ENCODE measurements at places on chromosomes 6 and 20.
A peak's percentile ranks its signal among the peaks of the same experiment; 100 is the strongest.

DNA sequence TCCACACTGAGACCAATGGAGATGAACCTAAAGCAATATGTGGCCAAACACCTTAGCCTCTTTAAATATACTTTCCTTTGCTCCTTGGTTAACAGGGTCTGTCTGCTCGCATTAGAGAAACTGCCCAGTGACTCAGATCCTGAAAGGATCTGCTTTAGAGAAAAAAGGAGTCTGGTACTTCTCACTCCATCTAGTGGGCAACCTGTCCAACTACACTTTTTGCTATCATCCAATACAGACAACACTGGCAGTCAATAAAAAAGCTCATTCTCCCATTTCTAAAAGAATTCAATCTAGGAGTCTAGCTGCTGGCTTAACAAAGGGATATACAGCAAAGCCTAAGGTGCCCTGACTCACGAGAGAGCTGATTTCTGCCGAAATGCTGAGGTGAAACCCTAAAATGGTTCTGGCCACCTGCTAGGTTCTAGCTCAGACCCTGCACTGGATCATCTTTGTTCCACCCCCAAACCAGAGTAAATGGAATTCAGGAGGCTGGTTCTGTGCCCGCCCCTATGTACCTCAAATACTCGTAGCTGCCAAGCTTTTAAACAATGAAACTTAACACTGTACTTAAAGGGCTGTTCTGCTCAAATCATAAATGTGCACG is 11.5 kb downstream of the GNL1 start:
- DNase-seq, result no peak

DNA sequence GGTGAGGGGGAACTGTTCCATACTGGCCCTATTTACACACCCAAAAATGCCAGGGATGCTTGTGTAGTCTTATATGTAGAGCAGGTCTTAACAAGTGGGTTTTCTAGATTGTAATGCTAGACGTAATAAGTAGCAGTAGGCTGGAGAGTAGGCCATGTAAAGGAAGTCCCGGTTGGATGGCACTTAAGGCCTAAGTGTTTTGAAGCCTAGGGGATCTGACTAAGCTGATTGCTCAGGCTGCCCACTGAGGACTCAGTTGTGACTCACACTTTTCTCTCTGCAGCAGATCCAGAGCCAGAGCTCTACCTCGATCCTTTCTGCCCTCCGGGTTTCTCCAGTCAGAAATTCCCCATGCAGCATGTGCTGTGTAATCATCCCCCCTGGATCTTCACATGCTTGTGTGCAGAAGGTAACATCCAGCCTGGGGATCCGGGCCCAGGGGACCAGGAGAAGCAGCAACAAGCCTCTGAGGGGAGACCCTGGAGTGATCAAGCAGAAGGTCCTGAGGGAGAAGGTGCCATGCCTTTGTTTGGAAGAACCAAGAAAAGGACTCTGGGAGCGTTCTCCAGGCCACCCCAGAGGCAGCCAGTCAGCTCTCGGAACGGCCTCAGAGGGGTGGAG is 26.6 kb downstream of the ZNF133 start:
- DNase-seq, result no peak

- no peak for DNase-seq
These were observed 180.0 kb downstream of the TBXT start for GRCh38 chr6:165987483-165988301.

GRCh38 chr6:51926125-51926524 is 161.3 kb downstream of the PKHD1 start:
- no peak for DNase-seq

DNA sequence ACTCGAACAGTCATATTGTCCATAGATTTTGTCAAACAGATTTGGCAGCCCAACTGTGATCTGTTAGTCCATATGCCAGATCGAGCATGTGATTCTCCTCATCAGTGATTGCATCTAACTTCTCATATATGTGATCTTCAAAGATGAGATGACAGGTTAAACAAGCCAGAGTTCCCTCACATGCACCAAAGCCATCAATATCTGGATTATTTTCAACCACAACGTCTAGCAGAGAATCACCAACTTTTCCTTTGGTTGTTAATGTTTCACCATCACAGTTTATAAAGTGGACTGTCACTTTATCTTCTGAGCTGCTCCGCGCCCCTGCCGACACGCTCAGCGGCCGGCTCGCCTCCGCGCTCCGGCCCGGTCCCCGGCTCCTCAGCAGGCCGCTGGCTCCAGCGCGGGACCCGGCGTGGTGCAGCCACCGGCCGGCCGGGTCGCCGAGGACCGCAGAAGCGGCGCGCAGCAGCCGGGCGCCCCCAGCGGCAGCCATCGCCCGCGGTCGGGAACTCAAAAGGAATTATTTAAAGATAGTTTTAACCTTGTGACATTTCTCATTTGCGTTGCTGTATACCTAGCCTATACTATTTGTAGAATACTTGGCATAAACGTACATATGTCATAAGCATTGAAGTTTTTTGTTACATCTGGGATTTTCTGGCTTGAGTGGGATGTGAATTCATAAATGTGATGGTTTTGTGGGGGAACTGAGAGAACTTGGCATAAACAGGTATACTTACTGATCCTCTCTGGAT is 40.1 kb upstream of the DYNLRB1 start:
- DNase-seq, result peak; percentile 66

DNA sequence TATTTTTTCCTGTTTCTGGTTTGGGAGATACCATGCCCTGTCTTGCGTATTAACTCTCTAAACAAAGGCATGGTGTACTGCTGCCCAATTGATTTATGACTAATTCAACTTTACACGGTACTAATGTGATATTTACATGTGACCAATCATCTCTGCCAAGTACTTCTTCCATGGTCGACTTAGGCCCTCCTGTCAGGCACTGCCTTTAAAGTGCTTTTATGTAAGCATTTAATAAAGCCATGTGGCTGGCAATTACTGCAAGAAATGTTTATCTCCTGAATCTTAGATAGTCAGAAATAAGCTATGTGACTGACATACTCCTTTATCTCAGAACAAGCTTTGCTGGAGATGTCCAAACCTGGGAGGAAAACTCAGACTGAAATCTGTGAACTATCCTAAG is 323.4 kb downstream of the BTBD3 start:
- DNase-seq, result no peak

Data from right lobe of liver (tissue), 6 donors.